ENCODE measurements at places on chromosomes 6 and 20.
A peak's percentile ranks its signal among the peaks of the same experiment; 100 is the strongest.

DNA sequence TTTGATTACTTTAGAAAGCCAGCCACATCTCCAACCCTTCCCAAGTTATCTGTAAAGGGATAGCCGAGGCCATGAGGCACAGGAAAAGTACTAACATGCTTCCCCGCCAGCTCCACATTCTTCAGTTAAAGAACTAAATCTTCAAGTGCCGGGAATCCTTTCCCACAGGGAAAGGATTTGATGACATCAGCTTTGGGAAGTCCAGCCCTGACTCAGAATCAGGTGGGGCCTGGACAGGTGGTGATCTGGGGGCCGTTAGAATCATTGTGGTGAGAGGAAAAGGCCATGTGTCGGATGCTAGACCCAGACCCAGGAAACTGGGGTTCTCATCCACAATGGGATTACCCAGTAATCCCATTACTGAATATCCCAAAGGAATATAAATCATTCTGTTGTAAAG, 580.0 kb downstream of the QKI start:
- DNase-seq = no peak

GRCh38 chr6:12720310-12720709, 3.7 kb downstream of the PHACTR1 start:
- DNase-seq = no peak

DNA sequence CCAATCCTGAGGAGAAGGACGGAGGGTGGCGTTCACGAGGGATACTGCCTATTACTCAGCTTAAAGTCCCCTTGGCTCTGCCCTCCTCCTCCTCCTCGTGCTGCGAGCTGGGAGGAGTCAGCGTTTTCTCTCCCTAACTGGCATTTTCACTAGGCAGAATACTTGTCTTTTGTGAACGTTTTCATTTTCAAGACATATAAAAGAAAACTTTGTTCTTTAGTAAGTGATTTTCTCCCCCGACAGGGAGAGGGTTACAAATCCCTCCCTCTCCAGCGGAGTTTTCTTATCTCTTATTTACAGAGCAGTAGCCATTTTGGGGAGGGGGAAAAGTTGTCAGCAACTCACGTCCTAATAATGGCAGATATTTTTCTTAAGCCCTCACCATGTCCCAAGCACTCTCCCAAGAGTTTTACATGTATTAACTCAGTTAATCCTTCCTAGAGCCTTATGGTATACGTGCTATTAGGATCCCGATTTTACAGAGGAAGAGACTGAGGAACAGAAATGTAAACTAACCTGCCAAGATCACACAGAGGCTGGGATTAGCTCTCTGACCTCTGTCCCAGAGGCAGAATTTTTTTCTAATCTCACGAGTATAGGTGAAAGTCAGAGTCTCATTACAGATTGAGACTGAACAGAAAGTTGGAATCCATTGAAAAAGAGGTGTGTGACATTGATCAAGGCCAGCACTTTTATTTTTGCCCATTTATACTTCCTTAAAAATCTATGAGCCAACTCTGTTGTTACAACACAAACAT, 30.0 kb upstream of the ZNF217 start:
- peak; percentile 72 for DNase-seq

- DNase-seq = no peak
These were observed 38.3 kb upstream of the LTV1 start for GRCh38 chr6:143804835-143805239.

- no peak for DNase-seq
These were observed 78.9 kb downstream of the FAM50B start for GRCh38 chr6:3928111-3928510.

GRCh38 chr6:166768761-166769160, 141.7 kb upstream of the RPS6KA2 start:
- no peak for DNase-seq

- no peak for DNase-seq
These were observed 42.0 kb upstream of the OGFRL1 start for GRCh38 chr6:71246596-71246995.

GRCh38 chr20:4844751-4845465, 123.2 kb downstream of the PRND start:
- DNase-seq = no peak

- no peak for DNase-seq
These were observed 231.6 kb downstream of the MAFB start for GRCh38 chr20:40457404-40457803.

GRCh38 chr20:51174536-51174935, 151.6 kb upstream of the KCNG1 start:
- DNase-seq = no peak

DNA sequence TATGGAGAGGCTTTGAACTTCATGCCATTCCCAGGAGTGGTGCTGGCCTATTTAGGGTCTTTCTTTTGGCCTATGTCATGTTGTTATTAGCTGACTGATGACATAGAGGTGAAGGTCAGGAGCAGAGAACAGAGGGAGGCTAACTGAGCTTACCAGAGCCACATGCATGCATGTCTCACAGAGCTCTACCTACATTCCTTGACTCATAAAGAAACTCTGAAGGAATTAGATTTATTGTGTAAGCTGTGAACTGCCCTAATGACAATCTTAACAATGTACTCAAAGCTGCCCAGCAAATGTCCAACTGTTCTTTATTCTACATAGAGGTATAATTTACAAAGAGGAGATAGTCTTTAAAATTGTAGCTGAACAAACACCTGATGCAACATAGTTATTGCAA, 192.7 kb upstream of the CNR1 start:
- no peak for DNase-seq

- DNase-seq = peak; percentile 73
These were observed 48.2 kb downstream of the GMDS start for GRCh38 chr6:2197177-2197671.

DNA sequence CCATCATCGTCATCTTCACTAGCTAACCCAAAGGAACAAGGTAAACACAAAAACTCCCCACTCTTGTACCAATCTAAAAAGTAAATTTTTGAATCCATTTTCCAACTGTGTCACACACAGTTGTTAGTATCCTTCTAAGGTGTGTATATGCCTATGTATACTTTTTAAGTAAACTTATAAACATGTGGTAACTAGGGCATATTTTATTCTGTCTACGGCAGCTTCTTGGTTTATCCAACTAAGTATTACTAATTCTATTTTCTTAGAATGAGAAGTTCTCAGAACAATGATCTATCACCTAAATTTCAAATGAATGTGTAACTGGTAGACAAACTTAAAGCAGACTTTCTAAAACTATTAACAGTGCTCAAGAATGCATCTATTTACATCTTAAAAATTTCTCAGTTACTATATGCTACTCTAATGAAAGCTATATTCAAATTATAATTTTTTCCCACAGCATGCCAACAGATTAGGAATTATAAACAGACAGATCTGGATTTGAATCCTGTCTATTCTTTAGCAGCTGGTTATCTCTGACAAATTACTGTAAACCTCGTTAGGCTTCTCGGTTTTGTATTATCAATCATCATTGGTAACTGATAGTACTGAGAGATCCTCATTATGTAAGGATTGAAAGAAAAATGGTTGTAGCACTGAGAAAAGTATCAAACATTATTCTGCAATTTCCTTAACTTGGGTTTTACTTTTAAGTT, 1.8 kb upstream of the PLN start:
- no peak for DNase-seq

GRCh38 chr6:131040866-131041265, 22.2 kb downstream of the EPB41L2 start:
- no peak for DNase-seq

GRCh38 chr6:30915591-30915946, 1.5 kb downstream of the VARS2 start:
- DNase-seq = peak; percentile 48

DNA sequence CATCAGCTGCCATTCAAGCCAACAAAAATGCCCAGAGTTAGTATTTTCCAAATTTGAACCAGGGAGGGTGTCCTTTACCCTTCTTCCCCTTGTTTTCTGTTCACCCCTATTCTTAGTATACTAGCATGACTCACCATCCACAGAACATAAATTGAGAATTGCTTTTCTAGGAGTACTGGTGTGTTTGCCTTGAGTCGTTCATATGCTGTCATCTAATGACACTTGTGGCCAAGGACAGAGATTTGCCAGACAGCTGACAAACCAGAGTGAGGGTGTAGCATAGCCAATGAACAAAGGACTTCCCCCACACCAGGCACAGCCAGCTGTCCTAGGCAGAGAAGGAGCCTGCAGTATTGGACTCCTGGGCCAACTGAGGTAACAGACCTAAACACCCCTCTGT, 62.2 kb downstream of the FILIP1 start:
- DNase-seq = peak; percentile 56

GRCh38 chr6:8080362-8081151, 16.4 kb upstream of the BLOC1S5 start:
- no peak for DNase-seq

DNA sequence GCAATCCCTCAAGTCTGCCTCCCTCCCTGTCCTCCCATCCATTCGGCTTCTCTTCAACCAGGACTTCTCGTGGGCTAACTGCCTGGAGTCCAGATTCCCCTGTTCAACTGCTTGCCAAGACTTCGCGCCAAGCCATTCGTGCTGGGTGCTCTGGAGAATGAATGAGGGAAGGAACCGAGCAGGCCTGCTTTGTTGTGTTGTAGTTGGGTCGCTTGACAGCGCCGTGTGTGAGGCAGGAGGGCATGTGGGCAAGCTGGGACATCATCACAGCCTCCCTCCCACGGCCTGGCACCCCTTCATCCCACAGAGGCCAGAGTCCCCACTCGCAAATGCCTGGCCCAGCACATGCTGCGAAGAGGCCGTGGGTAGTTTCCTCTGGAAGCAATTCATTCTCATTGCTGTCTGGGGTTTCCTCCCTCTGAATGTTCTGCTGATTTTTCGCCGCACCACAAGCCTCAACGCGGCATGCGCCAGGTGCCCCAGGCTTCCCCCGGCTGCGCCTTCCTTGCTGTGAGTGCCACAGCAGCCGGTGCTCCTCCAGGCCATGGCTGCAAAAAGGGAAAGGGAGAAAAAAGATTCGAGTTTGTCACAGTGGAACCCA, 336.0 kb downstream of the QKI start:
- peak; percentile 19 for DNase-seq

DNA sequence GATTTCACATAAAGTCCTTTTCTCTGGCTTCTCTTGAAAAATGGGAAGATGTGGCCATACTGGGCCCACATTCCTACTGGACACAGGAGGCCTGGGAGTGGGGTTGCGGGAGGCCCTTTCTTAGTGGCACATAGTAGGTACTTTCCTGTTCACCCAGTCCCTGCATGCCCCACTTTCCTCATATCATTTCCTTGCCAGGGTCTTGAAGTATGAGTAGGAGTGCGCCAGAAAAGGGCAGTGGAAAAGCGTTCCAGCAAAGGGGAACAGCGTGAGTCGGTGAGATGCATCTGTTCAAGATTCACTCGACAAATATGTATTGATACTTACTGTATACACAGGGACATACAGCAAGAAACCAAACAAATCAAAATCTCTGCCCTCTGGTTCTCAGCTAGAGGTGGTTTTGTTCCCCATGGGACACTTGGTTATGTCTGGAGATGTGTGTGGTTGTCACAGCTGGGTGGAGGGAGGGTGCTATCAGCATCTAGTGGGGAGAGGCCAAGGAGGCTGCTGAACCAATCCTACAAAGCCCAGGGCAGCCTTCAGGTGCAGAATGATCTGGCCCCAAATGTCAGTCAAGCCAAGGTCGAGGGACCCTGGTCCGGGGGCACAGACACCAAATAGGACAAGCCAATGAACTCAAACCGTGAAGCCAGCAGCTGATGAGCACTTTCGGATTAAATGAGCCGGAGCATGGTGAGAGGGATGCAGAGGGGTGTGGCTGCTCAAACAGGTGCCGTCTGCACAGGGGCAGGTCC, 151.4 kb downstream of the CEBPB start:
- DNase-seq = no peak

DNA sequence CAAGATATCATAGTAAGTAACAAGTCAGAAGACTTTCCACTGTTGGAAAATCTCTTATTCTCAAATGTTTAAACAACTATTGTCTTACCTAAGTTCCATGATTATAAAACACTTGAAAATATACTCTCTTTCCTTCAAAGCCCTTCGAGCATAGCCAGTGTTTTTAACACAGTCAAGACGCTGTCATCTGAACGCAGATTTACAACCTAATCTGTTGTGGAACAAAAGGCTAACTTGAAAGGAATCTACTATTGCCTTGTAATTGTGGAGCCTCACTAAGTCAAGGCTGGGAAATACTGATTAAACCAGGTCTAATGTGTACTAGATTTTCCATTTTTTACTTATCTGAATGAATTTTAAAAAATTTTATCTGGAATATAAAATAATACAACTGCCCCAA, 205.8 kb downstream of the TRDN start:
- DNase-seq = no peak

DNA sequence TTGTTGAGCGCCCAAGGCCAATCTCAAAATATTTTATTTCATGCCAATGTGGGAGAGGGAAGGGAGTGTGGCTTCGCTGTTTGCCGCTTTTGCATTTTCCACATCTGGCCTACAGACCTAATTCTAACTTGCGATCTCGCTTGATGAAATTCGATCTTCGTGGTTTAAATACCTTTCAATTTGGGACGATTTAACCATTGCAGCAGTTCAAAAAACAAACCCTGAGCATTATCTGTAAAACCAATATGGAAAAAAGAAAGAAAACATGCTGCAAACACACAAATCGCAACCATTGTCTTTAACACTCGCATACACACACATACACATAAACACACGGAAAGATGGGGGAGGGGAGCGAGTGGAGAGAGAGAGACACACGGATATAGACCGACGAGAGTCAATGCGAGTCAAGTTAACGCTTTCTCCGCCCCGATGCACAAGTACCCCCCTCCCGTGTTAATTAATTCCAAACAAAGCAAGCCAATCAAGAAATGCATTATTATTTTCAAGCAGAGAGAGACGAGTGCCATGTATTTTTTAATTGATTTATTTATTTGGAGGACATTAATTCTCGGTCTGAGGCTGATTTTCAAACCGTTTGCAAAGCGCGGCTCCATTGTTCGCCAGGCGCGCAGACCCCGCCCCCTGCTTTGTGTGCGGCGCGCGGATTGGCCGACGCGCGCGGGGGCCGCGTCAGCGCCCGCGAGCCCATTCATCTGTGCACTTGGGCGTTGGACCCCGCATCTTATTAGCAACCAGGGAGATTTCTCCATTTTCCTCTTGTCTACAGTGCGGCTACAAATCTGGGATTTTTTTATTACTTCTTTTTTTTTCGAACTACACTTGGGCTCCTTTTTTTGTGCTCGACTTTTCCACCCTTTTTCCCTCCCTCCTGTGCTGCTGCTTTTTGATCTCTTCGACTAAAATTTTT, at the start of gene MARCKS:
Gene MARCKS, plus strand, starts transcription at position 721 of the 931 bp plus-strand sequence. CDS start 401 bp downstream, outside the sequence.
- DNase-seq = peak; percentile 93

DNA sequence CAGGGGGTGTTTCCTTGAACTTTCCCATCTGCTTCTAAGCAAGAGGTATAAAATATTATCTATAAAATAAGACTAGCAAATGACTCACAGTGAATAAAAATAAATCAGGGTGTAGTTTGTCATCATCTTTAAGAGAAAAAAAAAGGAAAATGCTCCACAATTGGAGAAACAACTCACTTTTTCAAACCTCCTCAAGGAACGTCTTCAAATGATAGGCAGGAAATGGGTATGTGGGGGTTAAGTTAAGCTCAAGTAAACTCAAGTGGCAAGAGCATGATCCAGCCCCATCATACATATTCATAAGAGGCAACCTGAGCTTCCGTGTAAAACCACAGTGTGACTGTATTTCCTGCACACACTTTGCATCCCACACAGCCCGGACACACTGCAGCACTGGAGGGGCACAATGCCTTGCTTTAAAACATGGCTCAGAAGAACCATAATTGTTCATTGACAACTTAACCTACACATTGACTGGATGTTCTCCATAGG, 58.5 kb upstream of the CEP85L start:
- no peak for DNase-seq
